Uterine smooth muscle cell (primary cell): ENCODE measurements at places on chromosomes 4 and X. TPM values are rescaled to one million over a fixed set of nuclear protein-coding genes. Genes with fewer than 3 reads are reported as not detected.

Gene TCEAL9
- 145 and 153 TPM in 2 replicates for total RNA-seq

Gene AFM
- total RNA-seq: not detected in 2 replicates

Gene TRIML2
- not detected in 2 replicates for total RNA-seq

Gene S100P
- total RNA-seq: not detected in 2 replicates

Gene USP9X
- 129 and 138 TPM in 2 replicates for total RNA-seq

Gene IL21
- not detected in 2 replicates for total RNA-seq

Gene CPZ
- 0.66 and 8.6 TPM in 2 replicates for total RNA-seq

Gene UGT2B10
- not detected in 2 replicates for total RNA-seq

Gene GABRG1
- not detected in 2 replicates for total RNA-seq

Gene PIGA
- 11.0 TPM in 2 replicates for total RNA-seq

Gene NUDT10
- 6.2 and 6.3 TPM in 2 replicates for total RNA-seq

Gene SPANXA2
- not detected in 2 replicates for total RNA-seq

Gene RFC1
- total RNA-seq: 63.2 and 93.0 TPM in 2 replicates

Gene MTTP
- total RNA-seq: 0.11 TPM in 1 of 2 replicates, not detected in the other

Gene GAGE1
- not detected in 2 replicates for total RNA-seq

Gene SMIM20
- total RNA-seq: 23.5 and 39.0 TPM in 2 replicates

Gene FATE1
- not detected in 2 replicates for total RNA-seq

Gene UGT2B15
- total RNA-seq: not detected in 2 replicates

Gene SLC7A11
- 94.2 and 98.3 TPM in 2 replicates for total RNA-seq

Gene SEC24B
- 12.4 and 12.5 TPM in 2 replicates for total RNA-seq

Gene HELT
- total RNA-seq: not detected in 2 replicates

Gene ERVMER34-1
- under 0.01 TPM in 2 replicates for total RNA-seq

Gene RLIM
- 68.1 and 74.6 TPM in 2 replicates for total RNA-seq

Gene MGARP
- total RNA-seq: 3.1 and 8.0 TPM in 2 replicates

Gene CDS1
- total RNA-seq: 0.11 and 0.37 TPM in 2 replicates

Gene TMEM31
- total RNA-seq: not detected in 2 replicates

Gene CXCL10
- total RNA-seq: not detected in 2 replicates

Gene UTP14A
- 17.1 and 18.5 TPM in 2 replicates for total RNA-seq

Gene ARMCX2
- total RNA-seq: 73.7 and 155 TPM in 2 replicates

Gene CXCL11
- 0.22 TPM in 1 of 2 replicates, not detected in the other for total RNA-seq

Gene CT45A3
- total RNA-seq: not detected in 2 replicates

Gene MOB1B
- 15.3 and 15.6 TPM in 2 replicates for total RNA-seq

Gene RASGEF1B
- 1.1 and 1.2 TPM in 2 replicates for total RNA-seq

Gene SLC34A2
- not detected in 2 replicates for total RNA-seq

Gene SOWAHB
- total RNA-seq: under 0.01 TPM in 1 of 2 replicates, not detected in the other

Gene PALLD
- 123 and 146 TPM in 2 replicates for total RNA-seq

Gene RBM41
- 14.7 and 16.6 TPM in 2 replicates for total RNA-seq

Gene TSPAN7
- 0.11 TPM in 1 of 2 replicates, not detected in the other for total RNA-seq

Gene NBDY
- total RNA-seq: 2.7 and 4.2 TPM in 2 replicates

Gene FGFR3
- 0.25 and 0.44 TPM in 2 replicates for total RNA-seq

Gene ZNF518B
- total RNA-seq: 38.0 and 40.8 TPM in 2 replicates

Gene MAGEB17
- not detected in 2 replicates for total RNA-seq

Gene ZNF732
- total RNA-seq: 0.12 and 0.66 TPM in 2 replicates

Gene ENPEP
- total RNA-seq: 0.12 and 0.22 TPM in 2 replicates

Gene GRID2
- total RNA-seq: 0.11 and 0.37 TPM in 2 replicates

Gene SPATA4
- total RNA-seq: 0.37 and 0.44 TPM in 2 replicates

Gene SMIM10
- 5.4 and 5.9 TPM in 2 replicates for total RNA-seq

Gene CCDC158
- total RNA-seq: 0.11 and 0.37 TPM in 2 replicates

Gene HOPX
- total RNA-seq: 0.37 and 2.2 TPM in 2 replicates

Gene SOD3
- total RNA-seq: 5.2 and 19.5 TPM in 2 replicates

Gene RAB33A
- 4.3 and 9.4 TPM in 2 replicates for total RNA-seq

Gene HSFX1
- total RNA-seq: 1.00 TPM in 2 replicates

Gene CLCN5
- 7.1 and 8.4 TPM in 2 replicates for total RNA-seq

Gene GPC4
- total RNA-seq: 0.77 and 2.2 TPM in 2 replicates

Gene NPY1R
- under 0.01 TPM in 2 replicates for total RNA-seq

Gene TRIM60
- total RNA-seq: not detected in 2 replicates

Gene RBM46
- not detected in 2 replicates for total RNA-seq
